ENCODE measurements at places on chromosomes 1 and 21.

GRCh38 chr1:157359314-157360022, 192.8 kb downstream of the FCRL5 start:
- no peak for DNase-seq

DNA sequence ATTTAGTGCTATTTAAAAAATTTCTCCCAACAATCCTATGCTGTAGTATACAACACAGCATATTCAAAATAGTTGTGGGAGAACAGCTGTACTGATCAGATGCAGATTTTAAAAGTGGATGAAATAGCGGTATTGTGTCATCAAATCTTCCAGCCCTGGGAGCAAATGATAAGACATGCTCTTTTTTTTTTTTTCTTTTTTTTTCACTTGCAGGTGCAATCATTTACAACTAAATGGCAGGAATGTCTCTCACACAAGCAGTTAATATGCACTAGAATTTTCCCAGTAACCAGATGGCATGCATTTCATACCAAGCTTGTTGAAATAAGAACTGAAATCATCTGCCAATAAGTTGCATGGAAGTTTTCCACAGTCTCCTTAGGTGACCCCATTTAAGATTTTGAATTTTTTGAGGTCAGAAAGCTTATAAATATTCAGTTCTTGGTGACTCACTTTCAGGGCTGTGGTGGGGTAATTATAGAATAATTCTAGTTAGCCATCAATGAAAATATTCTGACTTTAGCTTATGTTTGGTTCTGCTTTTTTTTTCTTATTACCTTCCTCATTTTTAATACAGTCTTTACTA, 623.9 kb upstream of the NR5A2 start:
- peak; percentile 85 for DNase-seq

GRCh38 chr1:202034683-202035462, 24.5 kb downstream of the ELF3 start:
- DNase-seq, result peak; percentile 95

- DNase-seq, result no peak
These were observed 68.3 kb upstream of the NFIA start for GRCh38 chr1:61013946-61014667.

DNA sequence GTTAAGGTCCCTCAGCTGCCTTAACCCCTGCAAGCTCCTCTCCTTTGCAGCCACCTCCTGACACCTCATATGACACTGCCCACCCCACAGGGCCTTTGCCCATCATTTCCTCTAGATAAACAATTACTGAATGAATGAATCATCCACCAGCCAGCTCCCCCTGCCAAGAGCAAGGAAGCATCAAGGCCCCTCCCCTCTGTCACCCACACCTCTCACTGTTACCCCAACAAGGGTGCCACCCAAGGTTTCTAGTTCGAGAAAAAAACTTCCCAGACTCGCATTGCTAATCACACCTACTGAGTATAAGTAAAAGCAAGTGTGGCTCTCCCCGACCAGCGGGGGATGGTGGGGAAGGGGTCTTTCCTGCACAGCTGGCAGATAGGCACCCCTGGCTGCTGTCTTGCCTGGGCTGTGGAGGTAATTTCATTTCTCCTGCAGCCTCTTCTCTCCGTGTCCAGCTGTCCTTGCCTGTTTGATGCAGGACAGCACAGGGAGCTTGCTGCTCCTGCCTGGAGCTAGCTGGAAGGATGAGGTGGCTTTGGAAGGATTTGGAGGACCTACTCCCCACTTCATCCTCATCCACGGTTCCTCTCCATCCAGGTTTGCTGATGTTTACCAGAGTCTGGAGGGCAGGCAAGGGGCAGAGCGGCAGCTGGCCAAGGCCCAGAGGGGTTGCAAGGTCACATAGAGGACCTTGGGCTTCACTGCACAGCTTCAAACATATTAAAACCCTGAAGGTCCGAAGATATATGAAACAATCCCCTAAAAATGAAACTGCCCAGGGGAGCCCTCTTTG, 33.1 kb upstream of the LBR start:
- DNase-seq, result no peak

GRCh38 chr1:38344716-38345115, 298.1 kb upstream of the POU3F1 start:
- no peak for DNase-seq

Data from fibroblast of skin of right quadriceps (primary cell).